ENCODE measurements at places on chromosomes 2 and 18. TPM values are rescaled to one million over a fixed set of nuclear protein-coding genes. Genes with fewer than 3 reads are reported as not detected.

GRCh38 chr2:150357770-150358467 is 129.5 kb downstream of the RND3 start:
- no peaks in the 10 kb centered on the region for H3K4me1 ChIP-seq
- H3K27me3 ChIP-seq: no peaks in the 10 kb centered on the region
- no peak overlapping the region for H3K27ac ChIP-seq
- DNase-seq: no peak

DNA sequence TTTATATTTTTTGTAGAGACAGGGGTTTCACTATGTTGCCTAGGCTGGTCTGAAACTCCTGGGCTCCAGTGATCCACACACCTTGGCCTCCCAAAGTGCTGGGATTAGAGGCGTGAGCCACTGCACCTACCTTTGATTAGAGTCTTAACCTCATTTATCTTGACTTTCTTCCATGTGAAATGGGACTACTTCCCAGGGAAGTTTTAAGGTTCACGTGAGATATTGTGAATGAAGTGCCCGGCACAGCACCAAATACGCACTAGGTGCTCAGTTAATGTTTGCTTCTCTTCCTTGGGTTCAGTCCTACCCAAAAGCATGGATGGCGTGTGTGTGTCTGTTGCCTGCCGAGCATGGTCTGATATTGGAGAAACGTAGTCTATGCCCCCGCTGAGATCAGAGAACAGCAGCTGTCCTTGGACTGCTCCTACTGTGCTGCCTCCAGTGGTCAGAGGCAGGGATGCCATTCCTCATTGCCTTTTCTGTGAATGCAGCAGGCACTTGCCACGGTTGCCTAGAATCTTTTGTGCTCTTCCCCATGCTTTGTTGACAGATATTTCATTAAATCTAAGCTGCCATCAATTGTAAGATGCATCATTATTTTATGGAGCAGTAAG is 12.3 kb upstream of the TFCP2L1 start:
- no peaks in the 10 kb centered on the region for H3K36me3 ChIP-seq
- H3K4me1 ChIP-seq: no peaks in the 10 kb centered on the region
- H3K4me3 ChIP-seq: no peak overlapping the region
- no peak overlapping the region for H3K27ac ChIP-seq

DNA sequence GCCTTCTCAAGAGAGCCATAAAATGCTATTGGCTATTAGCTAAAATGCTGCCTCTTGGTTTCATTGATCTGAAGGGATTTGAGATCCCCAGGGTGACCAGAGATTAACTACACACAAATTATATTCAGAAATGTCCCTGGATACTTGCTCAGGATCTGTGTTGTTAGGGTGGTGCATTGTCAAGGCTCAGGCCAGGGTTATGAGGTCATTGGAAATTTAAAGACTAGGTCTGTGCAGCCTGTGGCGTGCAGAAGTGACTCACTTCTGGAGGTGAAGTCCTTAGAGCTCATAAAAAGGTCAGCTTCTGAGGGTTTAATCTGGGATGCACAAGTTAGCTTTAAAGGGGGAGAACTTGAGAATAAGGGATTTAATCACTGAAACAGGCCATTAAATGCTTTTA is 23.5 kb downstream of the LRRTM1 start:
- H3K36me3 ChIP-seq: no peaks in the 10 kb centered on the region
- no peak overlapping the region for H3K27ac ChIP-seq
- DNase-seq: no peak
- no peaks in the 10 kb centered on the region for H3K4me1 ChIP-seq

DNA sequence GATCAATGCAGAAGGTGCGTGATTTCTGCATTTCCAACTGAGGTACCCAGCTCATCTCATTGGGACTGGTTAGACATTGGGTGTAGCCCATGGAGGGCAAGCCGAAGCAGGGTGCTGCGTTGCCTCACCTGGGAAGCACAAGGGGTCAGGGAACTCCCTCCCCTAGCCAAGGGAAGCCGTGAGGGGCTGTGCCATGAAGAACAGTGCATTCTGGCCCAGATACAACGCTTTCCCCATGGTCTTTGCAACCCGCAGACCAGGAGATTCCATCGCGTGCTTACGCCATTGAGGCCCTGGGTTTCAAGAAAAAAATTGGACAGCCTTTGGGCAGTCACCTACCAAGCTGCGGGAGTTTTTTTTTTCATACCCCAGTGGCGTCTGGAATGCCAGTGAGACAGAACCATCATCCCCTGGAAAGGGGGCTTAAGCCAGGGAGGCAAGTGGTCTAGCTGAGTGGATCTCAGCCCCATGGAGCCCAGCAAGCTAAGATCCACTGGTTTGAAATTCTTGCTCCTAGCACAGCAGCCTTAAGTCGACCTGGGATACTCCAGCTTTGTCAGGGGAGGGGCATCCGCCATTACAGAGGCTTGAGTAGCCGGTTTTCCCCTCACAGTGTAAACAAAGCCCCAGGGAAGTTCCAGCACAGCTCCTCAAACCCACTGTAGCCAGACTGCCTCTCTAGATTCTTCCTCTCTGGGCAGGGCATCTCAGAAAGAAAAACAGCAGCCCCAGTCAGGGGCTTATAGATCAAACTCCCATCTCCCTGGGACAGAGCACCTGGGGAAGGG is 21.7 kb downstream of the TFPI start:
- no peak overlapping the region for H3K4me3 ChIP-seq
- H3K4me1 ChIP-seq: no peaks in the 10 kb centered on the region
- peaks cover 11% of the 10 kb centered on the region for H3K36me3 ChIP-seq

GRCh38 chr2:9657731-9658130 is 26.9 kb upstream of the YWHAQ start:
- H3K27me3 ChIP-seq: no peaks in the 10 kb centered on the region
- H3K4me1 ChIP-seq: peaks cover 8% of the 10 kb centered on the region
- no peak for DNase-seq
- no peaks in the 10 kb centered on the region for H3K36me3 ChIP-seq
- H3K27ac ChIP-seq: no peak overlapping the region

DNA sequence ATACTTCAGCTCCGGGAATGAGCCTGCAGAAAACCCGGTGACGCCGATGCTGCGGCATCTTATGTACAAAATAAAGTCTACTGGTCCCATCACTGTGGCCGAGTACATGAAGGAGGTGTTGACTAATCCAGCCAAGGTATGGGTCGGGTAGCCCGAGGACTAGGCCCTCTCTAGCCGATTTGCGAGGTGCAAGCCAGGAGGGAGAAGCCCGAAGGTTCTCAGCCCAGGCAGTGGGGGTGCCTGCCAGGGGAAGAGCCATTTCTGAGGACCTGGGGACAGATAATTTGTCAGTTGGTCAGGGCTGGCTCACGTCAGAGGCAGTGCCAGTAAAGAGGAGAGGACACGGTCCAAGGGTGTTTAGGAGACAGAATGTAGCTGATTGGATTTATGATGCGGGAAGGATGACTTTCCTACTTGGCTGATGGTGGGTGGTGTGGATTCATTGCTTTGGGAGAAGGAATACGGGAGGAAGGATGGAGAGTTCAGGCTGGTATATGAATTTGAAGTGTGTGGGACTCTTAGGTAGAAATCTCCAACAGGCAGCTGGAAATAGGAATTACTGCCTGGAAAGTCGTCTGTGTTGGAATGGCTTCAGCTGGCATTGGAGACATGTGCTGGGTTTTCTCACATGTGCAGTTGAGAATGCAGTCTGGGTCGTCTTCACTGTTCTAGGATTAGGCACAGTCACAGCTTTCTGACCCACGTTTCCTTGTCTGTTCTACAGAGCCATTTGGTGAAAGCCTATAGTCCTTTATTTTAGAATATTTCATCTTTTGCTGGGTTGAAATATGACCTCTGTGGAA is 874 bp downstream of the NDUFAF7 start:
- H3K4me1 ChIP-seq: peaks cover 27% of the 10 kb centered on the region
- H3K4me3 ChIP-seq: peak overlapping the region; percentile 84
- H3K27me3 ChIP-seq: no peaks in the 10 kb centered on the region
- H3K27ac ChIP-seq: peak overlapping the region; percentile 91

DNA sequence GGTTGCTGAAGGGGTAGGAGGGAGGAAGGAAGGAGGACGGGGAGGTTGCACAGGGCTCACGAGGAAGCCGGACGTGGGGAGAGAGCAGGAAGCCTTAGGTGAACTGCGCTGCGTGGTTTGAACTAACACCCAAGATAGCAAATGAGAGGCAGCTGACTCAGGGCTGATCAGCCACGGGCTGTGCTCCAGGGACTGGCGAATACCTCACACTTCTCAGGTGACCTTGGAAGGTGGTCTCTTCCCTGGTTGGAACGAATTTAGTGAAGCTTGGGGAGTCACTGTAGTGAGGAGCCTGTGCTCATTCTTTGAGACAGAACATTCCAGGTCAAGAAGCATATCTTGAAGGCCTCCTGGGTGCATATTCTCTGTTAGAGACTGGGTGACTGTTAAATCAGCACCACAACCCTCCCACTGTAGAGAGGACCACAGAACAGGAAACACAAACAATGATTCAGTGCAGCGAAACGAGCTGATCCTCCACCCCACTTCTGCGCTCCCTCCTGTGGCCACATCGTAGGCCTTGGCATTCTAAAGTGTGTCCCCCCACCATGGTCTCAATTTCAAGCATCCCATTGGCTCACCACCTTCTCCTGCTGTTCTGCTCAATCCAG is 33.8 kb downstream of the TOGARAM2 start:
- peaks cover 66% of the 10 kb centered on the region for H3K4me1 ChIP-seq
- DNase-seq: peak; percentile 66
- H3K36me3 ChIP-seq: no peaks in the 10 kb centered on the region
- no peaks in the 10 kb centered on the region for H3K27me3 ChIP-seq
- peak overlapping the region; percentile 87 for H3K27ac ChIP-seq

- peaks cover 5% of the 10 kb centered on the region for H3K4me1 ChIP-seq
- no peak overlapping the region for H3K27ac ChIP-seq
- DNase-seq: no peak
- H3K4me3 ChIP-seq: no peak overlapping the region
- no peaks in the 10 kb centered on the region for H3K27me3 ChIP-seq
These were observed 346.4 kb downstream of the EPHA4 start for GRCh38 chr2:221225752-221226151.

- no peaks in the 10 kb centered on the region for H3K4me1 ChIP-seq
- no peak overlapping the region for H3K4me3 ChIP-seq
- H3K27me3 ChIP-seq: no peaks in the 10 kb centered on the region
- H3K36me3 ChIP-seq: no peaks in the 10 kb centered on the region
- no peak overlapping the region for H3K27ac ChIP-seq
- DNase-seq: no peak
These were observed 639.7 kb downstream of the TDRD15 start for GRCh38 chr2:21763501-21763900.

DNA sequence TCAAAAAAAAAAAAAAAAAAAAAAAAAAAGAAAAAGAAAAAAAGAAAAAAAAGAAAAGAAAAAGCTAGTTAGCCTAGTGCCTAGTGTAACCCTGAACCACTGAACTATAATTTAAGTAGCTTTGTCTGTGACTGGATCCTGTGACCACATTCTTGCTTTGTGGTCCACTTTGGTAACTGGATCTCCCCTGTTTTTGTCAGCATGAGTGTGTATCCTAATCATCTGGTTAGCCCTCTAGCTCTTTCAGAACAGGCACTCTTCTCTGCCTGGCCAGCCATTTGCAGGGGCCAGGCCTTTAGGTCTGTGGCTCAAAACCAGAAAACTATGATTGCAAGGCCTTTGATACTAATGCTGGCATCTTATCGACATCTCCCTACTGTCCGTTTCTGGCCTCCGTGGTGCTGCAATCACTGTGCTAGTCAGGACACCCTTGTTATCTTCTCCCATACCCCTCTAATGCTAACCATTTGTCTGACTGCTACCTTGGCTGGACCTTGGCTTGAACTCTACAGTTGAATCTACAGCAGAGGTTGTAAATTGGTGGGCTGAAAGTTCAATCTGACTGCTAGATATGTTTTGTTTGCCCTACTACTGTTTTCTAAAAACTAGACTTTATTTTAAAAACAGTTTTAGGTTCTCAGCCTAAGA is 40.5 kb downstream of the RBKS start:
- H3K27me3 ChIP-seq: no peaks in the 10 kb centered on the region
- no peaks in the 10 kb centered on the region for H3K36me3 ChIP-seq
- no peak overlapping the region for H3K4me3 ChIP-seq
- H3K27ac ChIP-seq: peak overlapping the region; percentile 68
- no peak for DNase-seq

DNA sequence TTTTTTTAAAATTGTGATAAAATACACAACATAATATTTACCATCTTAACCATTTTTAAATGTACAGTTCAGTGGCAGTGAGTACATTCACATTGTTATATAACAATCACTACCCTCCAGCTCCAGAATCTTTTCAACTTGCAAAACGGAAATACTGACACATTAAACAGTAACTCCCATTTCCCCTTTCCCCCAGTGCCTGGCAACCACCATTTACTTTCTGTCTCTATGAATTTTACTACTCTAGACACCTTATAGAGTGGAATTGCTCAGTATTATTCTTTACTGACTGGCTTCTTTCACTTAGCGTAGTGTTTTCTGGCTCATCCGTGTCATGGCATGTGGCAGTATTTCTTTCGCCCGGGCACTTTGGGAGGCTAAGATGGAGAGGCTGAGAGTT is 32.6 kb downstream of the FASTKD2 start:
- no peak overlapping the region for H3K4me3 ChIP-seq
- no peak overlapping the region for H3K27ac ChIP-seq

GRCh38 chr2:152410165-152410597 is 75.2 kb downstream of the FMNL2 start:
- H3K4me3 ChIP-seq: no peak overlapping the region
- peak overlapping the region; percentile 48 for H3K27ac ChIP-seq
- peaks cover 60% of the 10 kb centered on the region for H3K4me1 ChIP-seq
- no peaks in the 10 kb centered on the region for H3K36me3 ChIP-seq
- DNase-seq: no peak

DNA sequence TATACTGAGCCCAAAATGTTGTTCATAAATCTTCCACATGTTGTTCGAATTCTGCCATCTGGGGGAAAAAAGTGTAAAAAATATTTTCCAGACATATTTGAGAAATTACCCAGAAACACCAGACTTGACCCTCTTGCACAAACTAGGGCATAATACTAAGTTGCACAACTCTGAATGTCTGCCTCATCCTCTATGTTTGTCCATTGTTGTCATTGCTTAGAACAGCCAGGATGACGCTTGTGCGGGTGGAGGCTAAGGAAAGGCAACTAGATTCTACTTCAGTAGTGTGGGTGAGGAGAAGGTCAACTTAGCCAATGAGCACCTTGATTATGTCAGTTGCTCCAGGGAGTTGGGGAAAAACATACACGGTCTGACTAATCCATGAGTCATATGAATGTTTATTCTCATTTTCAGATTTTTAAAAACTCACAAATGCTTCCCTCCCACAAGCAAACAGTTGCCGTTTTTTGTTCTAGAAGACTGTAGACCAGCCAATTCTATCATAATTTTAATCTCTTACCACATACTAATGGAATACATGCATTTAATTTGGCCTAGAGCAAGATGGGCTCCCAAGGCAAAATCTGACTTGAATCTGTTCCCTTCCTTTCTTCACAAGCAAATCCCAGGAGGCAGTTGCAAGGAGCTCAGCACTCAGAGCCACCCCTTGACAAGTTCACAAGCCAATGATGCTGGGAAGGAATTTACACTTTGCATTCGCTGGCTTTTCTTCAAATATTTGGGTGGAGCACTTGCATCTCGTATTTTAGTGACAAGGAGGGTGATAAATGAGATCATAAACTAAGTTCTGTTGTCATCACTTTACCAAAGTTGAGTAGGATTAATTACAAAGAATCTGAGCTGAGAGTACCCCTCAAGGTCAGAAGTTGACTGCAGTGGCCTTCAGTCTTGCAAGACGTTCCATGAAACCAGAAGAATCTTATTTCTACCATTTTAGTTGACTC is 163.2 kb upstream of the TWIST2 start:
- no peak overlapping the region for H3K4me3 ChIP-seq
- H3K27ac ChIP-seq: no peak overlapping the region

Gene SERPINB10
- 0.39 TPM for total RNA-seq

Gene OTX1
- total RNA-seq: not detected

Gene RFX8
- 0.12 TPM for total RNA-seq

Gene NEMP2
- 2.0 TPM for total RNA-seq

Gene GCG
- not detected for total RNA-seq

Gene PJVK
- 1.2 TPM for total RNA-seq

Gene MARCHF4
- not detected for total RNA-seq

Data from psoas muscle (tissue), 8 donors.